ENCODE measurements at places on chromosomes 12 and 14. TPM values are rescaled to one million over a fixed set of nuclear protein-coding genes. Genes with fewer than 3 reads are reported as not detected.

DNA sequence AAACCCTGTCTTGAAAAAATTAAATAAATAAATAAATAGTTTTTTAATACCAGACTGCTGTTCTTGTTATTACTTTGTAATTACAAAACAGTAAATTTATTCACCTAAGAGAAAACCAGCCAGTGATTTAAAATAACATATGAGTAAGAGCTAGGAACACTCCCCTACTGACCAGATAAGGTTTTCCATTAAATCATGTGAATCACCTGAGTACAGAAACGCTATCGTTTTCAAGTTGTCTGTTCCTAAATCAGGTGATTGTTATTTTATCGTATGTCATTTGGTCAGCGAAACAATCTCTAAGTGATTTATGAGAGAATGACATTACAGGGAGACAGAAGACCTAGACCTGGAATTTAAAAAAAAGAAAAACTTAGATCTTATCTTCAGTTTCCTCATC lies 47.3 kb downstream of the RPS29 start:
- H3K27ac ChIP-seq, result no peak overlapping the region
- H3K4me3 ChIP-seq, result no peak overlapping the region
- no peaks in the 10 kb centered on the region for H3K4me1 ChIP-seq

DNA sequence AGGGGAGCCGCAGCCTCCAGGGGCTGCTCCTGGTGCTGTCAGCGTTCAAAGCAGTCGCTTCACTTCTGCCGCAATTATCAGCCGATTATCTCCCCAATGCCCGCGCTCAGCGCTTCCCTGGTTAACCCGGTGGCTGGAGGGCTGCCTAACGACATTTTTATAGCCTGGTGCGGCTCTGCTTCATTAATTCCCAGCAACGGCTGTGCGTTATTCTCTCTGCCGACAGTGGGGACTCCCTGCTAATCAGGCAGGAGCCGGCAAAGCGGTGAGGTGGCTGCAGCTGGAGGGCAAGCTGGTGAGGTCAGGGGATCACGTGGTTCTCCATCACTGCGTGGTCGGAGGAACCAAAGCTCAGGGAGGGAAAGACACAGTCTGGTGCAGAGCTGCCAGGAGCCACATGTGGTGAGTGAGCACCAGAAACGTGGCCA lies 62.9 kb downstream of the GLRX5 start:
- no peak overlapping the region for H3K4me3 ChIP-seq
- no peaks in the 10 kb centered on the region for H3K4me1 ChIP-seq
- H3K27me3 ChIP-seq, result peaks cover 41% of the 10 kb centered on the region
- no peak for DNase-seq

- no peak for DNase-seq
- H3K27me3 ChIP-seq, result peaks cover 39% of the 10 kb centered on the region
- H3K4me3 ChIP-seq, result peak overlapping the region; percentile 67
- no peaks in the 10 kb centered on the region for H3K36me3 ChIP-seq
- peaks cover 15% of the 10 kb centered on the region for H3K4me1 ChIP-seq
These were observed 1.6 kb downstream of the BEGAIN start for GRCh38 chr14:100585448-100586152.

Gene SLC6A13
- total RNA-seq, result not detected
